ENCODE measurements at places on chromosomes 7 and 10. TPM values are rescaled to one million over a fixed set of nuclear protein-coding genes. Genes with fewer than 3 reads are reported as not detected.

GRCh38 chr10:28946479-28946878 is 269.2 kb downstream of the BAMBI start:
- no peak overlapping the region for H3K27ac ChIP-seq
- DNase-seq: no peak
- peaks cover 2% of the 10 kb centered on the region for H3K27me3 ChIP-seq
- no peaks in the 10 kb centered on the region for H3K4me1 ChIP-seq

GRCh38 chr10:87695074-87695473 is 35.4 kb downstream of the PAPSS2 start:
- H3K27me3 ChIP-seq: no peaks in the 10 kb centered on the region
- no peaks in the 10 kb centered on the region for H3K4me1 ChIP-seq
- H3K4me3 ChIP-seq: no peak overlapping the region
- H3K36me3 ChIP-seq: peaks cover 5% of the 10 kb centered on the region
- H3K27ac ChIP-seq: no peak overlapping the region
- DNase-seq: no peak

- H3K4me1 ChIP-seq: peaks cover 30% of the 10 kb centered on the region
- no peak for DNase-seq
Measured at GRCh38 chr7:50310361-50310760, 5.8 kb downstream of the IKZF1 start.

- no peak overlapping the region for H3K27ac ChIP-seq
- H3K27me3 ChIP-seq: peaks cover 1% of the 10 kb centered on the region
- no peak for DNase-seq
- no peaks in the 10 kb centered on the region for H3K4me1 ChIP-seq
- no peaks in the 10 kb centered on the region for H3K36me3 ChIP-seq
- H3K4me3 ChIP-seq: no peak overlapping the region
Measured at GRCh38 chr7:4169455-4169854, 512.6 kb upstream of the FOXK1 start.

GRCh38 chr10:34716958-34717357 is 98.1 kb downstream of the PARD3 start:
- DNase-seq: no peak
- no peaks in the 10 kb centered on the region for H3K27me3 ChIP-seq
- no peaks in the 10 kb centered on the region for H3K36me3 ChIP-seq

GRCh38 chr10:104640339-104641186 is 527 bp upstream of the SORCS3 start:
- peak overlapping the region; percentile 78 for H3K4me3 ChIP-seq
- H3K4me1 ChIP-seq: peaks cover 12% of the 10 kb centered on the region
- H3K27ac ChIP-seq: no peak overlapping the region
- H3K27me3 ChIP-seq: peaks cover 43% of the 10 kb centered on the region
- H3K36me3 ChIP-seq: peaks cover 5% of the 10 kb centered on the region
- peak; percentile 31 for DNase-seq

DNA sequence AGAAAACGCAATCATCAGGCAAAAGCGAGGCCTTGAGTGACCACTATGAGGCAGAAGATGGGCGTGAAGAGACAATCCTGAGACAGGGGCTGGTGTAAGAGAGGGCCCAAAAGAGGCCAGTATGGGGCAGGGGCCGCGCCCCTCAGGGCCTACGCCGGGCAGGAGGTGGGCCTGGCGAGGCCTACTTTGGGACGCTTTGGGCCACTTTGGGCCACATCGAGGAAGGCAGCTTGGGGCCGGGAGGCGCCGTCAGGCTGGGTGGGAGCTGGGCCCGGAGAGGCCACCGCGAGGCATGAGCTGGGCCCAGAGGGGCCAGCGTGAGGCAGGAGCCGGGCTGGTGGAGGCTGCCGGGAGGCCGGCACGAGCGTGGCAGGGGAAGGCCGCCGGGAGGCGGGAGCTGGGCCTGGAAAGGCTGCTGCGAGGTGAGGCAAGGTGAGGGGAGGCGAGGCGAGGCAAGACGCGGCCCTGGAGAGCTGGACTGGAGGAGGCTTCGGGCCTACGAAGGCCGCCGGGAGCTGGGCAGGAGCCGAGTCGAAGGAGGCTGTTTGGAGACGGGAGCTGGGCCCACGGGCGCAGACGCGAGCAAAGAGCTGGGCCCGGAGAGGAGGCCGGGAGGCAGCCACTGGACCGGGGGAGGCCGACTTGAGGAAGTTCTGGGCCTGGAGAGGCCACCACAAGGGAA is 171.3 kb downstream of the TPST1 start:
- H3K27me3 ChIP-seq: peaks cover 10% of the 10 kb centered on the region
- peaks cover 27% of the 10 kb centered on the region for H3K36me3 ChIP-seq
- no peak overlapping the region for H3K27ac ChIP-seq
- no peaks in the 10 kb centered on the region for H3K4me1 ChIP-seq
- no peak for DNase-seq

Gene TMEM178B
- 0.28 TPM for total RNA-seq

Gene NRAP
- total RNA-seq: not detected

Gene ANXA8L1
- total RNA-seq: not detected

- peaks cover 5% of the 10 kb centered on the region for H3K36me3 ChIP-seq
- H3K4me1 ChIP-seq: peaks cover 8% of the 10 kb centered on the region
- no peak overlapping the region for H3K27ac ChIP-seq
- no peak for DNase-seq
- no peak overlapping the region for H3K4me3 ChIP-seq
Measured at GRCh38 chr7:47525066-47525623, 56.8 kb downstream of the TNS3 start.

Gene VWA2
- 2.4 TPM for total RNA-seq

Gene MUC3A
- 3.4 TPM for total RNA-seq

Gene OR6B1
- not detected for total RNA-seq

Gene FAM25G
- total RNA-seq: not detected

DNA sequence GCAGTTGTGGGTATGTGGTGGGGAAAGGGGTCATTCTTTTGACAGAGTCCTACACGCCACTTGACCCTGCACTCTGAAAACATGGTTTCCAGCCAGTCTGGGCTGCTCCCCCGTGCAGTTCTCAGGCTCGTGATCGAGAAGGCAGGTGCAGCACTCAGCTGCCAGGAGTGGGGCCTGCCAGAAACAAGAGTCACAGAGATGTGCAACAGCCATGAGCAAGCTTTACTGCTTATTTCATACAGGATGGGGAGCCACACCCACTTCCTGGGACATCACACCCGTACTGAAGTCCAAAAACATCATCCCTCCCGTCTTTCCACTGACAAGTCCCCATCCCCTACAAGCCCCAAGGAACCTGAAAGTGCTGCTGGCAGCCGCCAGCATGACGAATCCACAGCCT is 9.3 kb downstream of the ATG9B start:
- peaks cover 53% of the 10 kb centered on the region for H3K4me1 ChIP-seq
- peaks cover 46% of the 10 kb centered on the region for H3K27me3 ChIP-seq
- H3K27ac ChIP-seq: peak overlapping the region; percentile 61

DNA sequence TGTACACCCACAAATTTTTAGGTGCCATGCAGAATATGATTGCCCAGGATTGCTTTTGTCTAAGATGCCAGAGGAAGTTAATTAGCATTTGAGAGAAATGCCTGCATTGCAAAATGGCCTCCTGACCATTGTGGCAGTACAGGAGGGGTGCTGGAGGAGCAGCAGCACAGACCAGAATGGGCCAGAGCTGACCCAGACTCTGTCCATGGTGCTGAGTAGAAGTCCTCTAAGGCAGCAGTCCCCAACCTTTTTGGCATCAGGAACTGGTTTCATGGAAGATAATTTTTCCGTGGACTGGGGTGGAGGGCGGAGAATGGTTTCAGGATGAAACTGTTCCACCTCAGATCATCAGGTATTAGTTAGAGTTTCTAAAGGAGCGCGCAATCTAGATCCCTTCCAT is 217.8 kb upstream of the AGK start:
- peaks cover 4% of the 10 kb centered on the region for H3K36me3 ChIP-seq
- no peak overlapping the region for H3K4me3 ChIP-seq
- H3K27ac ChIP-seq: no peak overlapping the region
- peaks cover 5% of the 10 kb centered on the region for H3K27me3 ChIP-seq

GRCh38 chr7:74690474-74690873 is 33.0 kb downstream of the GTF2I start:
- H3K36me3 ChIP-seq: peaks cover 53% of the 10 kb centered on the region
- H3K27ac ChIP-seq: no peak overlapping the region
- H3K4me3 ChIP-seq: peak overlapping the region; percentile 62

GRCh38 chr7:28176645-28177044 is 4.0 kb downstream of the JAZF1 start:
- no peak for DNase-seq
- H3K4me3 ChIP-seq: no peak overlapping the region
- H3K27me3 ChIP-seq: peaks cover 10% of the 10 kb centered on the region
- peaks cover 6% of the 10 kb centered on the region for H3K36me3 ChIP-seq
- no peak overlapping the region for H3K27ac ChIP-seq

DNA sequence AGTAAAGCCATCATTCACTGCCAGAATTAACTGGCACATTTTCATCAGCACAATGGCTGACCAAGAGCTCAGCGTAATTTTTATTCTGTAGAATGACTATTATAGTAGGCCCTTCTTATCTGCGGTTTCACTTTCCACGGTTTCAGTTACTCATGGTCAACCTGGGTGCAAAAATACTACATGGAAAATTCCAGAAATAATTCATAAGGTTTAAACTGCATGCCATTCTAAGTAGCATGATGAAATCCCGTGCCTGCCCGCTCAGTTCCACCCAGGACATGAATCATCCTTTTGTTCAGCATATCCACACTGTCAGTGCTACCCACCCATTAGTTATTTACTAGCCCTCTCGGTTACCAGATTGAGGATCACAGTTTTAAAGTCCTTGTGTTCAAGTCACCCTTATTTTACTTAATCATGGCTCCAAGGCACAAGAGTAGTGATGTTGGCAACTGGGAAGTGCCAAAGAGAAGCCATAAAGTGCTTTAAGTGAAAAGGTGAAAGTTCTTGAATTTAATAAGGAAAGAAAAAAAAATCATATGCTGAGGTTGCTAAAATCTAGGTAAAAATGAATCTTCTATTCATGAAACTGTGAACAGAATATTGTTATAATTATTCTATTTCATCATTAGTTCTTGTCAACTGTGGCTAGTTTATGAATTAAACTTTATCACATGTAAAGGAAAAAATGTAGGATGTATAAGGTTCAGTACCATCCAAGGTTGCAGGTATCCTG is 204.9 kb downstream of the DOCK4 start:
- no peaks in the 10 kb centered on the region for H3K36me3 ChIP-seq
- DNase-seq: no peak
- H3K4me1 ChIP-seq: peaks cover 25% of the 10 kb centered on the region
- H3K27ac ChIP-seq: peak overlapping the region; percentile 32
- no peaks in the 10 kb centered on the region for H3K27me3 ChIP-seq
- no peak overlapping the region for H3K4me3 ChIP-seq

DNA sequence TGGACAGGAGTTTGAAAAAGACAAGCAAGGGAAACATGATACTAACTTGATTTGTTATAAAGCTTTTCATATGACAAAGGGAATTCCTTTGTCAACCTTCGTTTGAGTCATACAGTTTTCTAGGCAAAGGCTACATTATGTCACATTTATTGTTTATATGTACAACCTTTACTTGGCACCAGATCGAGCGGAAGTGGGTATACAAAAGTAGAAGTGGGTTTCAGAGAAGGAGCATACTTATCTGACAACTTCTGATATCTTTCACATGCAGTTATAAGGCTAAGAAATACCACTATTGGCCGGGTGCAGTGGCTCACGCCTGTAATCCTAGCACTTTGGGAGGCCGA is 11.0 kb downstream of the STMP1 start:
- H3K36me3 ChIP-seq: peaks cover 6% of the 10 kb centered on the region
- no peak overlapping the region for H3K27ac ChIP-seq
- H3K27me3 ChIP-seq: no peaks in the 10 kb centered on the region
- H3K4me3 ChIP-seq: no peak overlapping the region
- DNase-seq: no peak

GRCh38 chr7:35036361-35037171 is 719 bp downstream of the DPY19L1 start:
- peaks cover 31% of the 10 kb centered on the region for H3K4me1 ChIP-seq
- H3K27ac ChIP-seq: peak overlapping the region; percentile 86
- no peaks in the 10 kb centered on the region for H3K36me3 ChIP-seq
- peak overlapping the region; percentile 95 for H3K4me3 ChIP-seq

DNA sequence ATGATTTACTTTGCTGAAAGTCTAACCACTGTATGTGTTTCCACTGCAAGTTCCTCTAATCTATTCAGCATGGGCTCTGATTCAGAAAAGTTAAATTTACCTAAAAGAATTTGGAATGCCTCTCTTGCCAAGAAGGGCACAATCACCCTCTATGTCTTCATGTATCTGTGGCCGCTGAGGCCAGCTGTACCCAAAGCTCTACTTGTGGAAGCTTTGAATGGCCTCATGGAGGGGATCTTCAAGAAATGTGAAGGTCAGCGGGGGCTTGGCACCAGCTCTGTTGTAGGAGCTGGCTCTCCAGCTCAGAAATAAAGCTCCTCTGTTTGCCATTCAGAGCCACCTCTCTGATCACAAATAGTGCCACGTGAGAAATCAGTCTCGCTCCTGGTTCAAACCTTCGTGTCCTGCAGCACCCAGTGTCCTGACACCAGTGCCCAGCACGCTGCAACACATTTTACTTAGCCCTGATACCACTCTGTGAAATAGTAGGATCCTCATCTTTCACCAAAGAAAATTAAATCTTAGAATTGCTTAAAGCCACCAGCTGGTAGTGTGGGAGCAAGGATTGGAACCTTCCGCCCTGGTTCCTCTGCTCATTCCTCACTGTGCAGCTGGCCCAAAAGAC is 61.1 kb downstream of the PKD1L1 start:
- H3K36me3 ChIP-seq: peaks cover 3% of the 10 kb centered on the region
- no peak for DNase-seq
- peaks cover 5% of the 10 kb centered on the region for H3K27me3 ChIP-seq
- no peak overlapping the region for H3K4me3 ChIP-seq

Gene PFKP
- total RNA-seq: 52.3 TPM

GRCh38 chr7:141359262-141359661 is 191.9 kb upstream of the AGK start:
- no peaks in the 10 kb centered on the region for H3K36me3 ChIP-seq
- DNase-seq: no peak
- H3K4me1 ChIP-seq: peaks cover 12% of the 10 kb centered on the region
- H3K27ac ChIP-seq: no peak overlapping the region

Gene PKD2L1
- total RNA-seq: 0.44 TPM

- no peaks in the 10 kb centered on the region for H3K36me3 ChIP-seq
- H3K27ac ChIP-seq: no peak overlapping the region
- no peak for DNase-seq
- no peaks in the 10 kb centered on the region for H3K4me1 ChIP-seq
Measured at GRCh38 chr7:44310221-44310848, 15.1 kb downstream of the CAMK2B start.

GRCh38 chr10:19800161-19800560 is 16.1 kb upstream of the PLXDC2 start:
- no peak for DNase-seq
- no peak overlapping the region for H3K27ac ChIP-seq
- H3K4me3 ChIP-seq: no peak overlapping the region
- H3K4me1 ChIP-seq: no peaks in the 10 kb centered on the region

Gene CDK14
- total RNA-seq: 30.2 TPM
